NCI-H1694 (cell line): ENCODE measurements at places on chromosomes 5 and 9.

DNA sequence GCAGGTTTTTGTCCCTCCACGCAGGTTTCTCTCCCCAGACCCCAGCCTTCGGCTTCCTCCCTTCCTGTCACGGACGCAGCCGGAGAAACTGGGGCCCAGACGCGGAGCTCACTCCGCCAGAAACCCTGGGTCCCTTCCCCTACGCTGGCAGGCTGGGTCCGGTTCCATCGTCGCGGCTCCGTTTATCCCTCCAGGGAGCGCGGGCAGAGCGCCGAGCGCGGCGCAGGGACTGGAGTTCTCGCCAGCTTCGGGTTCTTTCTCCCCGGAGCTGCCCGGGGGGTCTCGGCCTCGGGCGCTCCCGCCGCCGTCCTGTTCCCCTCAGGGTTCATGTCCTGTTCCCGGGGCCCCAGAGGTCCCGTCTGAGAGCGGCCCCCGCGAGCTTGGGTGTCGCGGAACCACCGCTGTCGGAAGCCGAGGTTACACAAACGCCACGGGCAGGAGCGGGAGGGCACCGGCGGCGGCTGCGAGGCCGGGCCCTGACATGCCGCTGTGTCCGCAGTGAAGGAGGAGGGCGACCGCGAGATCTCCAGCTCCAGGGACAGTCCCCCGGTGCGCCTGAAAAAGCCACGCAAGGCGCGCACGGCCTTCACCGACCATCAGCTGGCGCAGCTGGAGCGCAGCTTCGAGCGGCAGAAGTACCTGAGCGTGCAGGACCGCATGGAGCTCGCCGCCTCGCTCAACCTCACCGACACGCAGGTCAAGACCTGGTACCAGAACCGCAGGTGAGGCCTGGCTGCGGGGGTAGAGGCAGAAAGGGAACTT lies 4.6 kb downstream of the BARHL1 start:
- DNase-seq: no peak

DNA sequence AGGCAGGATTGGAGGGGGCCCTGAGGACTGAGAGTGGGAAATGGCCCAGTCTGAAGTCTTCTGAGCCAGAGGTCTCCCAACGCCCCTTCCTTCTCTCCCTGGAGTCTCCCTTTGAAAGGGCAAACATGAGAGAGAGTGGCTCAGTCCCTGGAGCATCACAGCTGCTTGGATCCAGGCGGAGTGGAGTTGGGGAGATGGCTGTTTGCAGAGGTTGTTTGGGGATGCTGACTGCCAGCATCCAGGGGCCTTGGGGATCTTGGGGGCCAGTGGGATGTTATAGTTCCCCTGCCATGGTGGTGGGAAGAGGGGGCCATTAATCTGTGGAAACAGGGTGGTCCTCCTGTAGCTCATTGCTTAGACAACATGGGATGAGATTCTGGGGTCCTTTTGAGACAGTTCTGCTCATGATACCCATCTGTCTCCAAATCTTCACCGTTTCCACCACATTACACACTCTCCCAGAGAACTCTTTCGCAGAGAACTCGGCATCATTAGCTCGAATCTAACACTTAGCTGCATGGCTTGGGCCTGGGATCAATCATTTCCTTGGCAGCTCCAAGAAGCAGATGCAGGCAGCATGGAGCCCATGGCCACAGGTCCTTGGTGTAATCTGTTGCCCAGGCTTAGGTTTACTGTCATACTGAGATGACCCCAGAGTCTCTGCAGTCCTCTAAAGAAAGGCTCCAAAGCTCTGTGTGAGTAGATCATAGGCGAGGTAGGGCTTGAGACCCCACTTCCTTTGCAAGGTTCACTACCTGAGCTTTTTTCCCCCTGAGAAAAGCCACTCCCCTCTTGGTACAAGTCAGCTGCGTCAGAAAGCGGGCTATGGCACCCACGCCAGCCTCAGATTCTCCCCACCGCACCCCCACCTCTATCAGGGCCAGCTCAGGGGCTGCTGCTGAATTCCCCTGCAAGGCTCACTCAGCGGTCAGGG lies 54.4 kb upstream of the SH3PXD2B start:
- no peak for DNase-seq

DNA sequence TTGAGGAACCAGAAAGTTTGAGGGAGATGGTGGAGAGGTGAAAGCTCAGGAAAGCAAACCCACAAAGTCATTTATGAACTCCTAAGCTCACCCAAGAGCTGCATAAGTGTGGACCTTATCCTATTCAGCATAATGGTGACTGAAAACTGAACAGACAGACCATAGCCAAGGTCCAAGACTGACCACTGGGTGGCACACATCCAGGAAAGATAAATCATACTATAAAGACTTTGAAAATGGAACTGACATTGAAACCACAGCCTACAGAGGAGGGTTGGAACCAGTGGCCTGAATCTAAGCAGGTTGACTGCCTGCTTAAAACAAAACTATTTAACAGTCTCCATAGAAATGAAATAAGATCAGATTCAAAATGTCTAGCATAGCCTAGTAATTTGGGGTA lies 121.0 kb upstream of the RGS7BP start:
- no peak for DNase-seq

- DNase-seq: peak; percentile 42
These were observed 182.0 kb upstream of the MPDZ start for GRCh38 chr9:13461414-13461991.

GRCh38 chr9:133235549-133236222 lies 26.6 kb upstream of the OBP2B start:
- no peak for DNase-seq

- no peak for DNase-seq
These were observed 56.1 kb upstream of the FSTL4 start for GRCh38 chr5:133668458-133668857.

DNA sequence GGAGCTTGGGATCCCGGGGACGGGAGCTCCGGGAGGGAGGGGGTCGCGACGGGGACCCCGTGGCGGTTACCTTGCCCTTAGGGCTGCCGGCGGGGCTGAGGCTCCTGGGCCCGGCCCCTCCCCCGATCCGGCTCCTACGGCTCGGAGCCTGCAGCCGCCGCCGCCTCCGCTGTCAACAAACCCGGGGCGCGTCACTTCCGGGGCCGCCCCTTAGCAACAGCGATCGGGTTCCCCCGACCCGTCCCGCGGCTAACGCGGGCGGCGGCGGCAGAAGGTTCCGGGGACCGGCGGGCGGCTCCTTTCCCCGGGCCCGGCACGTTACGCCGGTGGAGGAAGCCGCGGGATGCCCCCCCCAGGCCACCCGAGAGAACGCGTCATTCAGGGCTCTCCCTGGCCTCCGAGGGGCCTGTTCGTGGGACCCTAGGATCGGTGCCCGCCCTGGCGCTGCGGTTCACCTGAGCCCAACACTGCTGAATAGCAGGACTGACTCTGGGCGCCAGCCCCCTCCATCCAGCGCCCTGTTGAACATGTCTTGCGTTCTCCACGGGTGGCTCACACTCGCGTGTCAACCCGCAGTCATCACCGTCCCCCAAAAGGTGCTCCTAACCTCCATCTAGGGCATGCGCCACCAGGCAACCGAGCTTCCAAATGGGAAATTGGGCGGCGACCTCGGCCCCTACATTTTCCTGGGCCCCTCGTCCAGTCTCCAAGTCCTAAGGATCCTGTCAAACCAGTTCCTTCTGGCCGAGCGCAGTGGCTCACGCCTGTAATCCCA lies at the start of gene ZER1:
TSS of gene ZER1 (minus strand) at position 183 of the 775 bp plus-strand sequence. CDS start 16,362 bp downstream, outside the sequence.
- peak; percentile 51 for DNase-seq

GRCh38 chr9:76441551-76442322 lies 17.2 kb upstream of the GCNT1 start:
- DNase-seq: no peak

DNA sequence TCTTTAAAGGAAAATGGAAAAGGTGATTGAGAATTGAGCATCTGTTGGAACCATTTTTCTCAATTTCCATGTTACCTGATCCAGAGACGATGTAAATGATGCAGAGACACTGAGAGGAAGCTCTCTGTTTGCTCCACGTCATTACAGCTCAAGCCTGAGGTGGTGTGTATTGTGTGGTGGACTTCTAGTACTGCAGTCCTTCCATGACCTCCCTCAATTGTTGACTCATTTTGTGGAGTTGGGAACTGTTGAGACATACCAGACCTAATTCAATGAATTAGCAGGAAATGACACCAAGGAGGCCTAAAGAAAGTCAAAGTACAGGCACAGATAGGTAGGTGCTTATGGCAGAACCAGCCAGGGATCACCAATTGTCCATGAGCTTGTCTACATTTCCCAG lies 15.6 kb upstream of the LVRN start:
- no peak for DNase-seq

DNA sequence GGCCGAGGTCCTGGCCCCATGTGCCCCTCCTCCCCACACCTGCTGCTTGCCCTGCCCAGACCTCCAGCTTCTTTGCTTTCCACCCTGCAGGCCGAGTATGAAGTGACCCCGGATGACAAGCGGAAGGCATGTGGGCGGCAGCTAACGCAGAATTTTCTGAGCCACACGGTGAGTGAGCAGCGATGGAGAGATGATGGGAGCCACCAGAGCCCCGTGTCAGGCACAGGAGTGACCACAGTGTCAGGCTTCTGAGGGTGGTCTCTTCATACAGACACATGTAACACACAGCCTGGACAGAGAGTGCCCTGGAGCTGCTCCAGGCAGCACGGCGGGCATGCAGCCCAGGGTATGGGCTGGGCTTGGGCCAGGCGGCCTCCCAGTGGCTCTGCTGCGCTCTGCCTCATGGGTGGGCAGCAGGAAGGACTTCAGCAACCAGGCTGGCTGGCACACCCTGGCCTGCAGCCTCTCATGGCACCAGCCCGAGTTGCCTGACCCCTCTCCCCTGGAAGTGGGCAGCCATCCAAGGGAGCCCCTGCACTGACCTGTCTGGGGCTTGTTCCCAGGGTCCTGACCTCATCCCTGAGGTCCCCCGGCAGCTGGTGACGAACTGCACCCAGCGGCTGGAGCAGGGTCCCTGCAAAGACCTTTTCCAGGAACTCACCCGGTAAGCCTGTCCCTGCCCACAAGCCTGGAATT lies 5.8 kb downstream of the GRK6 start:
- no peak for DNase-seq

- no peak for DNase-seq
These were observed 709 bp upstream of the SH3PXD2B start for GRCh38 chr5:172455087-172455381.

- DNase-seq: peak; percentile 79
These were observed 124.3 kb downstream of the TTC39B start for GRCh38 chr9:15182730-15183129.

DNA sequence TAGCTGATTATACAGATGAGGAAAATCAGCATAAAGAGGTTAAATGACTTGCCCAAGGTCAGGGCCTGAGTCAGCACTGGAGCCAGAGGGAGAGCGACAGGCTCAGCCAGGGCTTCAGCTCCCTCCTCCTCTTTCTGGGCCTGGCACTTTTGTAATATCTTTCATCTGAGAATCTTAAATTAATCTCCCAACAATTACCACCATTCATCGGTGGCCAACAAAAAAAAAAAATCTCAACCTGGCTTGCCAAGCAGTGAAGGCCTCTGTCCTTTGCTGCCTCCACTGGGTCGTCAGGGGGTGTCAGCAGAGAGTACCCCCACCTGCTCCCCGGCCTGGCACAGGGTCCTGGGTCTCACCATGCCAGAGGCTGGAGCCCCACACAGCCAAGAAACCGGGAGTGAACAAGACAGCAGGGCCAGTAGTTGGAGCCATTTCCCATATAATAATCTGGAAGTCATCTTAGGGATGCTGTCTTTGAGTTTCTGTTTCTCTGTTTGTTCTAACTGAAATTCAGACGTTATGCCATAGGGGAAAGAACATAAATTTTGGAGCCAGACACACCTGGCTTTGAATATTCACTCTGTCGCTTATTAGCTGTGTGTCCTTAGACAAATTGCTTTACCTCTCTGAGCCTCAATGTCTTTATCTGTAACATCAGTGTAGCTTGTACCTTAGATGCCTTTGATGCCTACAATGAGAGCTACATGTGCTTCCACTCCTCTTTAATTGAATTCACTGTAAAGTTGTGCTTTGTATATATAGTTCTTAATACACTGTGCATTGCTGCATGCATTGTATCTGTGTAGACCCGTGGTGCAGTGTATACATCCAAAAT lies 299.9 kb upstream of the MSX2 start:
- no peak for DNase-seq

GRCh38 chr5:66246608-66247007 lies 102.5 kb downstream of the SREK1 start:
- no peak for DNase-seq

DNA sequence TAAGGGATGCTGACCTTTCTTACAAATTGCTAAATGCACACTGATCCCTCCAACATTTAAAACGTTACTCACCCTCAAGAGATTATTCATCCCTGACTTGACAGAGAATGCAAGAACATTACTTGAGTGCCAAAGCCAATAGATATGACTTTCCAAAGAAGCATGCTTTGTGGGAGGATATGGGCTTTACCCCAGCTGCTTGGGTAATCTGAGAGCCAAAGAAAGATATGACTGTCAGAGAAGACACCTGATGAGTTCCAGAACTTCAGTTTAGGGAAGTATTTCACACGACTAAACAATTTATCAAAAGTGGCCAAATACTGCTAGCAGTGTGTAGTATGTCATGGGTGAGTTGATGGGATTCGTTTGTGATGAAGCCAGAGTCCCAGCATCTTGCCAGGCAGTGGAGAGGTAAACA lies 7.4 kb upstream of the SPDL1 start:
- no peak for DNase-seq

- DNase-seq: no peak
These were observed 10.0 kb upstream of the CAST start for GRCh38 chr5:96651948-96652753.

DNA sequence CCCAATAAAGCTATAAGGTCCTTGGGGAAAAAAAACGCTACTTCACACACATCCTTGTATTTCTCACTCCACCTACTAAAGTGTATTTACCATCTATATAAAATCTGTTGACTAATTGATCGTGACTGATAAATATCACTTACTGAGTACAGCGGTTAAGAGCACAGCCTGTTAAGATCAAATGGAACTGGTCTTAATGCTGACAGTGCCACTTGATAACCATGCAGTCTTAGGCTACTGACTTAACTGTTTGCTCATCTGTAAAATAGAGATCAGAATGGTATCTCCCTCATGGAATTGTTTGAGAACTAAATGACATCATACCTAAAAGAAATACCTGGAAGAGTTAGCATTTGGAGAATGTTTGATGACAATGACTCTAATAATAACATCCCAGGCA lies 67.5 kb downstream of the ZFAND5 start:
- no peak for DNase-seq

- no peak for DNase-seq
These were observed 40.5 kb upstream of the CDH18 start for GRCh38 chr5:20028506-20028905.

- DNase-seq: no peak
These were observed at the start of gene CCIN for GRCh38 chr9:36169166-36169565. TSS of gene CCIN (plus strand) at chr9:36169388. CDS start at chr9:36169503, 115 bp downstream.

DNA sequence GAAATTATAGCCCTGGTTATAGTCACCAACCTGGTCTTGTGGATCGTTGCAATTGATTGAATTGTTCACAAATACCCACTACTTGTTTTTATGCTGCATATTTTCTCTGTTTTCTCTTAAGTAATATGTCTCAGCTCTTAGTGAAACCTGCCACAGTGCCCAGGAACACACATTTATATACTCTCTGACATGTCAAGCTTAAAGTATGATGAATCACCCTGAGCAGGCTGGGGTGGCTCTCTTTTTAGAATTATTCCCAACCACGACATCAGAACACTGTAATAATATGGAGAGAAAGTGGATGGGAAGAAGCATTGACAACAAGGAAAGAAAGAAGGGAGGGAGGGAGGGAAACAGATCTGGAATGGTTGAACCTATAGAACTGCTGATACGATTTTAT lies 72.8 kb upstream of the ZNF608 start:
- DNase-seq: no peak

GRCh38 chr9:35488021-35488420 lies 1.9 kb upstream of the RUSC2 start:
- DNase-seq: no peak

GRCh38 chr9:68822596-68823165 lies 117.6 kb downstream of the PIP5K1B start:
- no peak for DNase-seq

GRCh38 chr5:120037451-120037850 lies 408.1 kb downstream of the FAM170A start:
- DNase-seq: no peak
